Cerebellar nuclear complex (tissue), 1 donor: ENCODE measurements at places on chromosomes 1 and 21.

DNA sequence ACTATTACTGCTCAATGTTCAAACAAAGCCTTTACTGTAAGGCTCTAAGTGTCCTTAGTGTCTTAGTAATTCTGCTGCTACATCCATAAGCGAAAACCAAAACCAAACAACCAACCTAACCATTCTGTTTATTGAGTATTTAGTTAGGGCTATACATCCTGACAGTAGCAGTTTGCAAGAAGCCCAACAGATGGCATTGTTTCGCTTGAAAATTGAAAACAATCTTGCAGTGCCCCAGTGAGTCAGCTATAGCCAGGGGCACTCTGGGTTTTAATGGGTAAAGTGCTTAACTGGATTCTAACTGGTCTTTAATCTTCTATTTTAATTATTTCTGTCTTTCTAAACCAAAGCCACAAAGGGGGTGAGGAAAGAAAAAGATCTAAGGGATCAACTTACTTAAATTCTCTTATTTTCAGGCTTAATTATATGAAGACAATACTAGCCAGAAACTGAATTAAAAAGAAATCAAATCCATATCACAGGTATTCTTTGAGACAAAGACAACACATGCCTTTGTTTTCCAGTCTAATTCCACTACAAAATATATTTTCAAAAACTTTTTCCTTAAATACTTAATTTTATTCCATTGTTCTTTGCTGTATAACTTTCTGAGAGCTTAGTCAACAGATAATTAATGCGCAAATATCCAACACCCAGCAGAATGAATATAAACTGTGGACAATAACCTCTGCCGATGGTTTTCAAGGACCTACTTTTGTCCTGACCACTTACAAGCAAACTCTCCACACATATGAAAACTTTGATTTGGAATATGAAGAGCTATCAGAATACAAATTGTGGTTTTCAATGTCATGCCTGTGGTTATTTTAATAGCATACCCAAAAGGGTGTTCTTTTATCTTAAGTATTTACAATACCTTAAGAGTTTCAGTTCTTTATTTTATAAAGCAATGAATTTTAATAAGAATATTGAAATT, 15.2 kb downstream of the POGZ start:
- peak; percentile 43 for DNase-seq

- no peak for DNase-seq
These were observed 12.4 kb downstream of the NEXN start for GRCh38 chr1:77900687-77901293.

GRCh38 chr1:152110365-152110859, 4.8 kb downstream of the TCHH start:
- DNase-seq: no peak

GRCh38 chr1:232090816-232091215, 464.2 kb downstream of the DISC1 start:
- no peak for DNase-seq

GRCh38 chr1:62588000-62588399, 9.3 kb upstream of the ANGPTL3 start:
- DNase-seq: no peak

DNA sequence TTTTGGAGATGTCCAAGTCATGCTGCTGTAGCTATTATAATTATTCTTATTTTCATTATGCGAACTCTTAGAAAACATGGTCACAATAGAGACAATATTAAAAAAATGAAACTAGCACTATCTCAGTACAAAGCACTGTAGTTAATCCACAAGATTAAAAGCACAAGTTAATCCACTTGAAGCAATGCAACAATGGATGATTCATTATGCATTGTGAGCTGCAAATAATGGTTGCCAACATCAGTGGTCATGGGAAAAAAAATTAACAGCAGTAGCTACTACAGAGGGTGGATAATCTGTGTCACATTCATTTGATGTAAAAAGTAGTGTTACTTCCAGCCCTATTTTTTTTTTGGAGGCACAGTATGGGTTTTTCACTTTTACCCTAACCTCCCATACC, 56.7 kb downstream of the DPT start:
- no peak for DNase-seq

DNA sequence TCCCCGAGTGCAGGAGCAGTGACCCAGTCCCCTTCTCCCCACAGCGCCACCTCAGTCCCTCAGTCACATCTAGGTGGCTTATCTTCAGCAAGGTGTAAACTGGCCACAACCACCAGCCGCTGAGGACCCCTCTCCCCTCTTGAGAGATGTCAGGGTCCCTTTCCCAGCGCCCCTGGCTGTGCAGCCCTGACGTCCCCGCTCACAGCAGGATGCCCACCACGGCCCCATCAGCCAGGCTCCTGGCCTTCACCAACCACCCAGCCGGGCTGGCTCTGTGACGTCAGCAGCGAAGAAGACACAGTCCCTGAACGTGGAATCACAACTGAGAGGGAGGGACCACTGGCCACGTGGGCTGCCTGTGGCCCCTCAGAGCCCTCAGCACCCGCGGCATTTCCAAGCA, 249.4 kb downstream of the NPHP4 start:
- no peak for DNase-seq

GRCh38 chr1:44500181-44501046, 95.4 kb downstream of the RNF220 start:
- no peak for DNase-seq

GRCh38 chr1:37556712-37557196, at the start of gene DNALI1:
DNALI1 (plus strand) TSS chr1:37556940; CDS start chr1:37556995, 55 bp downstream.
- no peak for DNase-seq

- DNase-seq: no peak
These were observed 51.8 kb upstream of the LYST start for GRCh38 chr1:235918465-235918864.

DNA sequence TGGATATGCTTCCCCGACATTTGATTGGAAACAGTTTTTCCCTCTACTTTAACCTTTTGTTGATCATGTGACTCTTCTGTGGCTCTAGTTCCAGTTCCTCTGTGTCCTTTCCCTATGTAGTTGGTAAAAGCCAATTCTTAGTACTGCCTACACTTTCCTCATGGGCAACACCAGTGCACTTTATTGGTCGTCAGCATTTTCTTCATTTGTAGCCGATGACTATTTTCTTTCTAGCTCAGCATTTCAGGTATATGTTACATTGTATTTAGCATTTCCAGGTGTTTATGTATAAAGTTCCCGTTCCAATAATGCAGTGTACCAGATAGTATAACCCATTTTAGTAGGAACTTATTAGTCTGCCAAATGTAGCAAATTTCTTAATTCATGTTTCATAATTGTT, 27.6 kb upstream of the B3GALT2 start:
- no peak for DNase-seq

- no peak for DNase-seq
These were observed 59.8 kb downstream of the ERG start for GRCh38 chr21:38438462-38438893.
